ENCODE measurements at places on chromosomes 6 and 20. TPM values are rescaled to one million over a fixed set of nuclear protein-coding genes. Genes with fewer than 3 reads are reported as not detected.

MACROD2 gene
- 0.63 TPM for total RNA-seq

SLC17A1 gene
- total RNA-seq = not detected

CTAGE9 gene
- not detected for total RNA-seq

NOX3 gene
- not detected for total RNA-seq

TSBP1 gene
- total RNA-seq = not detected

VIP gene
- not detected for total RNA-seq

SLCO4A1 gene
- total RNA-seq = 0.32 TPM

CALHM5 gene
- 8.4 TPM for total RNA-seq

PRR18 gene
- not detected for total RNA-seq

MYO6 gene
- total RNA-seq = 10.8 TPM

CST5 gene
- total RNA-seq = not detected

SRC gene
- 10.6 TPM for total RNA-seq

ZC2HC1B gene
- total RNA-seq = not detected

DLK2 gene
- 0.63 TPM for total RNA-seq

SIRPD gene
- total RNA-seq = not detected

ZNF184 gene
- 6.9 TPM for total RNA-seq

SLPI gene
- total RNA-seq = 2.8 TPM

ARID1B gene
- 29.0 TPM for total RNA-seq

ULBP1 gene
- total RNA-seq = not detected

SRSF12 gene
- not detected for total RNA-seq

SLA2 gene
- total RNA-seq = not detected

FAXC gene
- total RNA-seq = 0.26 TPM

CLPSL2 gene
- total RNA-seq = not detected

NKX2-2 gene
- total RNA-seq = under 0.01 TPM

ABCF1 gene
- 37.2 TPM for total RNA-seq

GGTLC1 gene
- total RNA-seq = not detected

HLA-G gene
- 0.16 TPM for total RNA-seq

LAMP5 gene
- not detected for total RNA-seq

FKBP1C gene
- total RNA-seq = 0.09 TPM

NTSR1 gene
- under 0.01 TPM for total RNA-seq

CGA gene
- total RNA-seq = 0.16 TPM

WFDC12 gene
- total RNA-seq = not detected

KCNK16 gene
- not detected for total RNA-seq

CCN6 gene
- total RNA-seq = not detected

VGLL2 gene
- total RNA-seq = not detected

CRISP2 gene
- total RNA-seq = not detected

CLIC5 gene
- total RNA-seq = not detected

SLC35F1 gene
- under 0.01 TPM for total RNA-seq

CLPSL1 gene
- total RNA-seq = not detected

MMUT gene
- total RNA-seq = 16.2 TPM

FAM162B gene
- total RNA-seq = 0.32 TPM

ECT2L gene
- 0.09 TPM for total RNA-seq

Measured in bronchial smooth muscle cell (primary cell).